ENCODE measurements at places on chromosomes 2 and 18.

DNA sequence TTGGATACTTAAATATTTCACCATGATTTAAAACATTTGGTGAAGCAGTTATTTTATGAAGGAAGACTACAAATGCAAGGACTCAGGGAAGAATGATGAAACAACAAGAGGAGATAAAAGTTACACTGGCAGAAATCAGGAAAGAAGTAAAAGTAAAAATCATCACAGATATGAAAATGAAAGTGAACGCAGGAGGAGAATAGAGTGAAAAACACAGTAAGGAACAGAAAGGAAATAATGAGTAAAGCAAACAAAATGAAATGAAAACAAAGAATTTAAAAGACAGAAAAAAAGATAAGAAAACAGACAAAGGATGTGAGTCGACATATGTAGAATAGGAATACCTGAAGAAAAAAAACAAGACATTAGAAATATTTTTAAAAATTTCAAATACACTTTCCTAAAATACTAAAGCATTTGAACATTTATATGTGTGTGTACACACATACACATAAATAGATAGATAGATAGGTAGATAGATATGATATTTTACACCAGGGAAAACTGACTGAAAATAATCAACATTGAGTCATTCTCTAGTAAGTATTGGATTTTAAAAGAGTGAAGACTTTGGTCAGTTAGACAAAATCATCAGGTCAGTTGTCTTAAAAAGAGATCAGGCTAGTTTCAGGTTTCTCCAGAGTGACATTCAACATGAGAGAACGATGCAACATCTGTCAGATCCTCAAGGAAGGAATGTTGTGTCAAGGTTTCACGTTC is 12.1 kb upstream of the KDSR start:
- no peak for DNase-seq

- DNase-seq = no peak
Measured at GRCh38 chr2:1804351-1804771, 60.0 kb upstream of the PXDN start.

DNA sequence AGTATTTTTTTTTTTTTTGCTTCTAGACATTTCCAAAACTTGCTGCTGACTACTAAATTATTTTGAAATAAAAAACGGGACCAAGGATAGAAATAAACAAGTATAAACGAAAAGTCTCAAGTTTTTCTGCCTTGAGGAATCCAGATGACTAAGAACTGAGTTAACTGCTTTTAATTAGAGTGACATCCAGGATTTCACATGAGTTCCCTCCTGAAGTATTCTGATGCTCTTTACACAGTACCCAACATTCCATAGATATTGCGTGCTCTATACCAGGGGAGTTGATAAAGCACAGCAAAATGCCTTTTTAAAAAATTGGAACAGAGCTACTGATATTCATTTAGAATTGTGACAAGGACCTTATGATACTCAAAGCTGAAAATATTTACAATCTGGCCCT is 618.0 kb downstream of the CCDC85A start:
- no peak for DNase-seq

GRCh38 chr2:45898819-45899218 is 247.3 kb downstream of the PRKCE start:
- DNase-seq = no peak

DNA sequence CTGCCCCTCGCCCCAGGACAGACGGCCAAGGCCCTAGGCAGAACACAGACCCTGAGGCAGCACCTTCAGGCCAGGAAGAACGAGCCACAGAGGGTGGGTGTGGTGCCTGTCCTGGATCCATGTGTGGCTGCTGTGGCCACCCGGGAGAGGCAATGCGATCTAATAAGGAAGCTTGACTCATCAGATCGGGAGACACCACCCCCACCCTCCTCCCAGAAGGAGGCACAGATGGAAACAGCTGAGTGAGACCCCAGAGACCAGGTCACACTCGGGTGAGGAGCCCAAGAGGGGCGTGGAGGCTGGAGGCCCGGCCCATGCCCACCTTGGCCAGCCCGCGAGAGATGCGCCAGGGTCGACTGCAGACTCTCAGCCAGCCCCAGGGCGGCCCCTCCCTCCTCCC is 20.3 kb downstream of the KCNG2 start:
- no peak for DNase-seq

- DNase-seq = no peak
Measured at GRCh38 chr2:164910101-164910899, 45.0 kb downstream of the SLC38A11 start.

- DNase-seq = no peak
Measured at GRCh38 chr2:231449503-231450054, 14.7 kb downstream of the NCL start.

DNA sequence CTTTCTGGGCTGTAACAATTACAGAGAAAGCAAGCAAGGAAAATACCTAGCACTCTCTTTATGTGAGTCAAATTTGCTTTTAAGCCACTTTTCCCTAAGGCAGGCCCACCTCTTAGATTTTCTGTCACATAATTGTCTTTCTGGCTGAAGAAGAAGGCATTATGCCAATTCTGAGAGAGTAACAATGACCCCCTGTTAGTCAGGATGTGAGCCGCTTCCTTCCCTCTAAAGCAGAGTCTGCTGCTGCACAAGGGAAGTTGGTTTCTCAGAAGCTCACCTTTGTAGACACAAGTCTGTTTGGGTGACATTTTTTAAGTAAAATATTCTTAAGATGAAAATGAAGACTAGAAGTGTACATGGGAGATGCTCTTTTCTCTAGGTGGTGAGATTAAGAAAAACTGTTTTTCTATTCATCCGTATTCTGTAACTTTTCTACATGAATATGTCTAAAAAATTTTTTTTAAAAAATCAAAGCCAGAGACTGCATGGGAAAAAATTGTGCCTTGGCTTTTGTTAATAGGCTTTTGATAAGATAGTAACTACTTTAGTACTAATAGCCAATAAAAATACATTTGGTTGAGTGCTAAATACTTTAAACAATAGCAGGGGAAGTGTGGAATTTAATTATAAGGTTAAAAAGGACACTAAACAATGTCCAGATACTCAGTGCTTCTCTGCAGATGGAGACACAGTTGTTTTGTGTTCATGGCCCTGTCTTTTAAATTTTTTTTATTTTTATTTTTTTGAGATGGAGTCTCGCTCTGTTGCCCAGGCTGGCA is 33.4 kb upstream of the VPS54 start:
- no peak for DNase-seq

DNA sequence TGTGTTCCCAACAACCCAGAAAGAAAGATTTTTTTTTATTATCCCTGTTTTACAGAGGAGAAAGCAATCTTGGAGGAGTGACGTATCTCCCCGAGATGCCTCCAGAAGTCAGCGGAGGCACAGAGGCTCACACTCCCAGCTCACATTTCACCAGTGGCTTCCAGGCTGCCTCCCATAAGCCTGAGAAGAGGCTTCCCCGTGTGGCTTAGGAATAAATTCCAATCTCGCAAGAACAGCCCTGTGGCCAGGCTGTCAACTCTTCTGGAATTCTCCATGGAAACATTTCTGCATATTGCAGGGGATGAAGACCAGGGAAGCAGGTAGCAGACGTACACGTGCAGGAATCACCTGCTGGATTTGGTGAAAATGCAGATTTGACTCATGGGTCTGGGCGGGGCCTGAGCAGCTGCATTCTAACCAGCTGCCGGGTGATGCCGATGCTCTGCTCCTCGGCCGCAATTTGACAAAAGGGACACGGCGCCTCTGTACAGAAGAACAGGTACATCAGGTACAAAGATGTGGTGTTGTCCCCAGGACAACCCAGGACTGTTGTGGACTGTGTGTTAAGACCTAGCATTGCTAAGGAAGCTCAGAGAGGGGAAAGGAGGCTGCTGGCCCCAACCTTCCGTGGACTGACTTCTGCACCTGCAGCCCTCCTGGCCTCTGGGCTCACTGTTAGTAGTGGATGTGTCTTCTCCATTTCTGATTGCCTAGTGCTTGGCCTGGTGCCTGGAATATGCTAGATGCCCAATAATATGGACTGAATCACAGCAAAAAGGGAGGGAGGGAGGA is 114.2 kb upstream of the ID2 start:
- DNase-seq = no peak

GRCh38 chr2:84234103-84234502 is 225.0 kb downstream of the SUCLG1 start:
- no peak for DNase-seq

DNA sequence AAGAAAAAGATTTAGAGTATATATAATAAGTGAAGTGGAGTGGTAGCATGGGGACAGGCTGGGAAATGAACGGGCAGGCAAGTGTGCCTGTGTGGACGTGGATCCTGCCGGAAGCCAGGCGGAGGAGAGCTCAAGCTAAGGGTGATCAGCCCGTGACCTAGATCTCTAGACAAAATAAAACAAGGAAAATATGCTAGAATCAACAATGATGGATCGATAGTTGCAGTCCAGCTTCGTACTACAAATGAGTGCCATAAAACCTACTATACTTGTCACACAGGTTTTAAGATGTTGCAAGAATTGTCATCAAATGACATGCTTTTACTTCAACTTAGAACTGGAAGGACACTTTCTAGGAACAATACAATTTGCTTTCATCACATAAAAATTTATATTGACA is 8.5 kb downstream of the EIF2AK2 start:
- no peak for DNase-seq

DNA sequence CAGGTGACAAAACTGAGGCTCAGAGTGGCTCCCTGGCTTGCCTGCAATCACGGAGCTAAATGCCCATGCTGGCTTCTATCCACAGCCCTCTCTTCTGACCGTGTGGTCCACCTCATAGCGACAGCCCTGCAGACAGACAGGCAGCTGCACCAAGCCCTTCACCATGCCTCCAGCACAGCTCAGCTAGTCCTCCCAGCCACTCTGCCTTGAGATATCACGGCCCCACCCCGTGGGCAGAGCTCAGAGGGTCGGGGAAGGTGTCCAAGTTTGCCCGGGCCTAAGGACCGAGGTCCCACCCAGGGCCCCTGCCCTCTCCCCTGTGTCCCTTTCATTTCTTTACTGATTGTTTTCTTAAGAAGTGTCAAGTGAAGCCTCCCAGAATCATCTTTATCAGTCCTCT is 128.2 kb upstream of the GLI2 start:
- no peak for DNase-seq

DNA sequence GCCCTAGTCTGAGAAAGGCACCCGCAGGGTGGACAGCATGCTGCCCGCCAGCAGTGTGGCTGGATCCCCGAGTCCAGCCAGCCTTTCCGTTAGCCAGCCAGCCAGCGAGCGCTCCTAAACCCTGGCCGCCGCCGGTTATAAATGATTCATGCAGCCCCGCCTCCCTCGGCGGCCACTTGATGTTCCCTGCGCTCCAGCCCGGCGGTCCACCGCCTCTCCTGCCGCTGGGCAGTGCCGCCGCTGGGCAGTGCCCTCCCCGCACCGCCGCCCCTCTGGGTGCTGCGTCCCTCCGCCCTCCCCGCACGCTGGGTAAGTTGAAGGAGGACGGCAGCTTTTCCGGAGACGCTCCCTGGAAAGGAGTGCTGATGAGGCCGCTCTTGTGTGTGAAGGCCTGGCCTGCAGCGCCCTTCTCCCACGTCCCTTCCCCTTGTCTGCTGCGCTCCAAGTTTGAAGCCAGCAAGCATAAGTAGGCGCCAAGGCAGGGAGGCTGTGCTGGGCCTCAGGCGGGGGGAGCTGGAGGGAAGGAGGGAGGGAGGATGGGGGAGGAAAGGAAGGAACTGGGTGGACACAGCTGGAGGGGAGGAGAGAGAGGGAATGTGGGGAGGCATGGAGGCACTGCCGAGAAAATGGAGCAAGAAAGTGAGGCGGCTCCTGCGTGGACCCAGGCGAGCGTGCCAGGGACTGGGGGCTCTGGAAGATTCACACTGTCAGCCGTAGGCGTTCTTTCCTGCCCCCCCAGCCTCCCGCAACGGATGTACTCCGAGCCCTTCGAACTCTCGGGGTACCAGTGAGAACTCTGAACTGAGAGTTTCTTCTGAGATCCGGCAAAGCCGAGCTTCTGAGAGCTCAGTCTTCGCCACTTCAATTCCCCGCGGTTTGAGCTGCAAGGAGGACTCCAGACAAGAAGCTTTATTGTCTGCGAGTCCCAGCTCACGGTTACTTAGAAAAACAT is 131.9 kb downstream of the GLI2 start:
- no peak for DNase-seq

- no peak for DNase-seq
Measured at GRCh38 chr2:52454962-52455361, 1312.6 kb upstream of the CHAC2 start.

- no peak for DNase-seq
Measured at GRCh38 chr2:231821908-231822307, 35.7 kb downstream of the COPS7B start.

- no peak for DNase-seq
Measured at GRCh38 chr2:160493227-160494028, at the start of gene RBMS1. RBMS1 (minus strand) TSS chr2:160493807; CDS start chr2:160493363, 444 bp downstream.

DNA sequence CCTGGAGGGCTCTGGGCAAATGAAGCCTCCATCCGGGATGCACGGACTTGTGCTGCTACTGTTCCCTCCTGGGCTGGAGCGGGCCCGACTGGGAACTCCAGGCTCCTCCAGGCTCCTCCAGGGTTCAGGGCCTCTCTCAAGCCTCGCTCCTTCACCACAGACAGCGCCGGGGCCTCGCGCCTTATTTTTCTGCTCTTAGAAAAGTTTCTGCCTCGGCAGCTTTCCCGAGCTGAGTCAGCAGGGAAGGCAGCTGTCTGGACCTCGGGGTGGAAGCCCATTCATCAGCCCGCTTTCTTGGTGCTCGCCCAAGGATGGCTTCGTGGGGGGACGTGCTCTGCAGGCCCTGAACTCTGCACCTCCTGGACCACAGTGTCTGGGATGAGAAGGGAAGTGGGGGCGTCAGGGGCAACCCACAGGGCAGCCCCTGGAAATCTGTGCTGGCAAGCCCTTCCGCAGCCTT is 12.9 kb upstream of the TEX51 start:
- no peak for DNase-seq

DNA sequence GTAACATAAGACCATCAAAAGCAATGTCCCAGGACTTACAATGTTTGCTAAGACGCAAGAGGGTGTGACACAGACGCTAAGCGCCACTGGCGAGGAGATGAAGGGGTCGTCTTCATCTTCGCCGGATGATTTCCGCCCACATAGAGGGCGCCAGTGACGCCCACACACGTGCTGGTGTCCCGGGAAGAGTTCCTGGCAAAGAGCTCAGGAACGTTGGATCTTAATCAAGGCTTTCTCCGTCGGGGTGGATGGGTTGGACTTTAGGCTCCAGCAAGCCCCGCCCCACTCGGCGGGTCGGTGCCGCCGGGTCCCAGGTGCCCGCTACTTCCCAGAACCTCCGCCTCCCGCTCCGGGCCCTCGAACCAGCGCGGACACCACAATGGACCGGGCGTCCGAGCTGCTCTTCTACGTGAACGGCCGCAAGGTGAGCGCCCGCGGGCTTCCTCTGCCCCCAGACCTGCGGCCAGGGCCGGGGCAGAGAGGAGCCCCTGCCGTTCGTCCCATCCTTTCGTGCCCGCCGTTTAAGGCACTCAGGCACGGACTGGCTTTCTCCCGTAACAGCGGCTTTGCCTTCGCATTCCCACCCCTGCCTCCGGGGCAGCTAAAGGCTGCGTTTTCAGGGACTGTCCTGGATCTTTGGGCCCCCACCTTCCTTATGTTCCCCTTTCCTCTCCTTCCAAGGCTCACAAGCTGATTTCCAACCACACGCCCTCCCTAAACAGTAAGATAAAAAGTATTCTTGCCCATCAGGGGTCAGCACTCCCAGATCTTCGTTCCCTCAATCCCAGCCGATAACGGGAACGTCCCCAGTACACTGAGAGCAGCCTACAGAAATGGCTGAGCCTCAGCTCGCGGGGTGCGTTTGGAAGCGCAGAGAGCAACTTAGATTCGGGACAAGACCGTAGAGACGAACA is at the start of gene AOX1:
AOX1 (plus strand) TSS at position 285 of the 914 bp plus-strand sequence; CDS start at position 380, 95 bp downstream.
- DNase-seq = peak; percentile 16

GRCh38 chr18:22284581-22285360 is 115.4 kb downstream of the GATA6 start:
- DNase-seq = no peak

- DNase-seq = peak; percentile 77
Measured at GRCh38 chr2:10362096-10362897, 59.6 kb downstream of the HPCAL1 start.

All from cerebellar cortex (tissue), 1 donor.